ENCODE measurements at places on chromosomes 5 and 9.

- DNase-seq = no peak
Measured at GRCh38 chr5:158224253-158224652, 365.3 kb upstream of the CLINT1 start.

- DNase-seq = no peak
Measured at GRCh38 chr5:88287846-88288527, 19.3 kb upstream of the TMEM161B start.

- no peak for DNase-seq
Measured at GRCh38 chr5:43154469-43154868, 33.8 kb downstream of the ZNF131 start.

DNA sequence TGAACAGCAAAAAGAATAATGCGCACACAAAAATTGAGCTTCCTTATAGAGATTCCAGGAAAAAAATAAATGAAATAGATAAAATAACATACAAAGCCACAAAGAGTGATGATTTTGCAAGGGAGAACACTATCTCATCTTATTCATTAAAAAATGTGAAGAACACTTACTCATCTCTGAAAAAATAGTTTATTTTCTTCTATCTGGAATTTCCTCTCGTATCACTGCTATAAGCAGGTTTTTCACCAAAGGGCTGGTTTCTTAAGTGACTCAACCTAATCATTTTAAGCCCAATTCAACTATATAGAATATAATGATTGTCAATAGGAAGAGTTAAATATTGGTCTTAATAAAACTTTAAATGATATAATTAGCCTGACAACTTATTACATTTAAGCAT, 504.9 kb downstream of the NR2F1-AS1 start:
- no peak for DNase-seq

GRCh38 chr9:11038366-11038765, 425.6 kb upstream of the PTPRD start:
- DNase-seq = no peak

GRCh38 chr5:98314292-98314691, 459.2 kb upstream of the RGMB start:
- DNase-seq = no peak

- no peak for DNase-seq
Measured at GRCh38 chr5:135455876-135456237, 3.7 kb upstream of the TIFAB start.

Data from OCI-M1 (cell line).